HFF-Myc (cell line): ENCODE measurements at places on chromosomes 5 and 9.

- DNase-seq = no peak
These were observed 275.4 kb downstream of the SLIT3 start for GRCh38 chr5:169025491-169025890.

DNA sequence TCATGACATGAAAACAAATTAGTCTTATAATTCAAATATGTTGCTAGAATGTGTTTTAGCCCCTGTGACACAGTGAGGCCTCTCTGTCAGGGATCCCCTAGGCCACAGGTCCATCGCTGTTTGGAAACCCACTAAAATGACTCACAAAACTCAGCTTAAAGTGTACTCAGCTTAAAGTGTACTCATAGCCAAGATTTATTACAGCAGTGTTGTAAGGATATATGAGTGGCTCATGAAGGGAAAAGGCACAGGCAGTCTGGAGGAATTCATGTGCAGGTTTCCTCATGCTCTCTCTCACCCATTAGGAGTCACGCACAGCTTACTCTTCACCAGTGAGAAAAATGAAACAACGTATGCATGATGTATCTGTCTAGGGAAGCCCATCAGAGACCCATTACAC lies 24.4 kb upstream of the TGFBI start:
- no peak for DNase-seq

GRCh38 chr9:103985077-103985476 lies 109.0 kb upstream of the SMC2 start:
- DNase-seq = no peak

DNA sequence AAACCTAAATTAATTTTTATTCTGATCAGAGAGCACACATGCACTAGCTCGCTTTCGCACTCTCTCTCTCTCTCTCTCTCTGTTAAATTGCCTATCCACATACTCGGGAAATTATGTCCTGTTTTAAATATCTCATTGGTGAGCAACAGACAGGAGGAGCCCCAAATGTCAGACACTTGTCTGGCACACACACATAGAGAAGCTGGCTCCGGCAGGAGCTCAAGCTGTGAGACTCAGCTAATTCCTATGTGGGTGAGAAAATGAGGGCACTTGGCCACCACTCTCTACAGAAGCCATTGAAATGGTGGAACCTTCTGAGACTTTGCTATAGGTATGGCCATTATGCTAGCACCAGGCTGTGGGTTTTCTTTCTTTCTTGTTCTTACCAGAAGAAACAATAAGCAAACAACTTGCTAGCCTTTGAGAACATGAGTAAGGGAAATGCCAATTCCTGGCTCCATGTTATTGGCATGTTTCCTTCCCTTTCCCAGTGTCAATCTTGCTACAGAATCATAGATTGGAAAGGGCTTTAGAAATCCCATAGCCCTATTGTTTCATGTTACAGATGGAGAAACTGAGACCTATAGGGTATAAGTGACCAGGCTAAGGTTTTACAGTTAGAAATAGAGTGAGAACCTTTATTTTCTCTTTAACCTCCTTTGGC lies 9.0 kb downstream of the RFX3 start:
- no peak for DNase-seq

DNA sequence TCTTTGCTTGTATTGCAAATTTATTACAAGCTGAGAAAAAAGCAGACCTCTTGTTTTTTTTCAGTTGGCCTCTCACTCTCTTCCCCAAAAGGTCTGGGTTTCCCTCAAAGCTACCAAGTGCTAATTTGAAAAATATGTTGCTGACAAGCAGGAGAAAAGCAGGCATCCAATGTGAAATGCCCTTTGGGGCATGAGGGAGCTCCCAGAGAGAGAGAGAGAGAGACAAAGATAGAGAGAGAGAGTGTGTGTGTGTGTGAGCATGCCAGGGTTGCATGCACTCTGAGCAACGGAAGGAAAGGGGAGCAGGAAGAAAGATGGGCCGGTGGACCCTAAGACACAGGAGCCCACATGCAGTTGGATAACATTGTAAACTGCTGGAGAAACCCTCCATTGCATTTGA lies 358.4 kb downstream of the TMEM38B start:
- no peak for DNase-seq
